ENCODE measurements at places on chromosomes 16 and 17.
A peak's percentile ranks its signal among the peaks of the same experiment; 100 is the strongest.

DNA sequence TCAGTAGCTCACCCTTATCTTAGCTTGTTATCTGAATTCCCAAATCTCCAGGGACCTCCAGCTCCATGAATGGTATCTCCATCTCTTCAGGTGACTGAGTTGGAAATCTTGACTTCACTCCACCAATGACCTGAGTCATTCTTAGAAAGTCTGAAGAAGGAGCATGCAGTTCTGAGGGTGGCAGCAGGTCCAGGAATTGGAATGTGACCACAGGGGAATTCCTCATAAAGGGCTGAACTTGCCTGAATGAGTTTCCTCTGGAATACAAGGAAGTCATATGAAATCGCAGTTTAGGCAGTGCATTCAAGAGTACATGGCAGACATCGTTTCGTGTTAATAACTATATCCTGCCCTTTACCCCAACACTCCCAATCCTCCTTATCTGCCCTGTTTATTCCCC is 12.5 kb upstream of the PYY start:
- no peak for DNase-seq

DNA sequence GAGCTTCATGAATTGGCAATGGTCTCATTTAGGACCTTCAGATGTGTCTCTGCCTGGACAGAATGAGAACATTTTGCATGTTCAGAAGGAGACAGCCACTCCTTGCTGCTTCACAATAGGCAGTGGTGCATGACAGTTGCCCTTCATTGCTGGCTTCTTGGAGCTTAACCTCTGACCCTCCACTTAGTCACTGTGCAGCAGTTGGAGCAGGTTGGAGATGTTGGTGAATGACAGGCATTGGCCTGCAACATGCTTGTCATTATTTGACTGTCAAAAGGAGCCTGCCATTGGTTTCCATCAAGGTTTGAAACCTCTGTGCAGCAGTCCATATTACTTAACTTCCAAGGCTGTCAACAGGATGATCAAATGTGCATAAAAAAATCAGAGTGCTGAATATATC is 22.7 kb downstream of the FTO start:
- DNase-seq = no peak

DNA sequence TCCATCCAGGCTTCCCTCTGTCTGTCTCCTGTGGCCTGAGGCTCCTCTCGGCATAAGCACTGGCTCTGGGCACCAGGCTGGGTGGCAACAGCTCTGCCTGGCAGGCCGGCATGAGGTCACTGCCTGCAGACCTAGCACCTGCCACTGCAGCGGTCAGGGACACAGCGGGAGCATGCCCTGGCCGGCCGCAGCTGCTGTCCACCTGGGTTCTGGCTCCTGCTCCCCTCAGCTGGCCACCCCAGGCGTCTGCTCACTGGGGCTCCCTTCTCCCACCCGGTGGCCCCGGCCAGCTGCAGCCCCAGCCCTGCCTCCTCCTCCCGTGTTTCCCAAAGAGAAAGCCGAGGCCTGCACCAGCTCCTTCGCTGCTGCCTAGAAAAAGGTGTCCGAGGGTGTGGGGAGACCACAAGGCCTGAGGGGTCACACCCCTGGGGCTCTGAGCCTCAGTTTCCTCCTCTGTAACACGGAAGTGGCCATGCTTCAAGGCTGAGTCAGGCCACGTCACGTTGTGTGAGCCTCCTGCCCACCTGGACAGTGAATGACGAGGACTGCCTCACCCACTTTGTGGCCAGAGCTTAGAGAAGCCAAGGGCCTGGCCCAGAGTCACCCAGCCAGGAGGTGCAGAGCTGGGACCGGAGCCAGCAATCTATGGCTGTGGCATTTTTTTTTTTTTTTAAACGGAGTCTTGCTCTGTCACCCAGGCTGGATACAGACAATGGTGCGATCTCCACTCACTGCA is 6.7 kb downstream of the NTHL1 start:
- DNase-seq = no peak

GRCh38 chr16:58518083-58518979 is 3.0 kb downstream of the SETD6 start:
- DNase-seq = no peak

DNA sequence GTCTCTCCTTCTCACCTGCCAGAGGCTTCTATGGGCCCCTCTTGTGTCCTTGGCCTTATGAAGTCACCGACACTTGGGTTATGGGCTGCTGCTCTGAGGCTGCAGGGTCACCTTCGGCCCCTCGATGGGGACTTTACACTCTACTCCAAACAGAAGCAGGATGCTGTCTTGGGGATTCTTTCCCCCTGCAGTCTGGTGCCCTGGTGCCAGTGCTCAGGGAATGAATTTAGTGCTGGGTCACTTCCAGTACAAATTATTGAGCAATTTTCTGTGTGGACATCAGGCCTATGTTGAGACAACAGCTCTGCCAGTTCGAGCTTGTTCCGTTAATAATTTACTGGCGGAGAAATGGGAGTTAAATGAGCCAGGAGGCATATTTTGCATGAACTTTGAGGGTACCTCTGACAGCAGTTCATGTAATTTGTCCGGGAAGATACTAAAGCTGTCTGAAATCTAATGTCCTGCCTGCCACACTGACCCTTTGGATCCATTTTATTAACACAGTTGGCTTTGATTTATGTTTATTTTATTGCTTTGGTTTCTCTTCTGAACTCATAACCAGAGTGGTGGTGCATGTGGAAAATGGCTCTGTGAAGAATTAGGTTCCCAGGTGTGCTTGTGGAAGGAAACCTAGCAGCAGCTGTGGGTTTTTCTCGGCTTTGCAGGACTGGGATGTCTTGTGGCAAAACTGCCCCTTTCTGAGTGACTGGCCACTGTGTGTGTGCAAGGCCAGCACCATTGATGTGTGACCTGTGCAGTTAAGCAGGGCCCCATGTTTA is 34.1 kb upstream of the DHX8 start:
- no peak for DNase-seq

DNA sequence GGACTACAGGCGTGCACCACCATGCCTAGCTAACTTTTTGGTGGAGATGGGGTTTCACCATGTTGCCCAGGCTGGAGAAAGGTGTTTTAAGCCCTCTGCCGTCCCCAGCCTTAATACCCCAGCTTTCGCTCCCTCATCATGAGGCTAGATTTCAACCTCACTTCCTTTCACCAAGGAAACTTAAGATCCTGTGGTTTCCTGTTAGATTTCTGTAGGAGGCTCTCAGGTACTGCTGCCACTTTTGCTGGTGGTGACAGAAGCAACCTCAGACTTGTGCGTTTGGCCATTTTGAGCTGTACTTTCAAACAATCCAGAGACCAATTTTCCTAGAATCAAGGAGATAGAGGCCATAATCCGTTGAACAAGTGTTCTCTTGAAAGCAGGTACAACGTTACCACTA is 36.2 kb downstream of the MPHOSPH6 start:
- no peak for DNase-seq

GRCh38 chr17:27496437-27496943 is 40.2 kb downstream of the KSR1 start:
- no peak for DNase-seq

DNA sequence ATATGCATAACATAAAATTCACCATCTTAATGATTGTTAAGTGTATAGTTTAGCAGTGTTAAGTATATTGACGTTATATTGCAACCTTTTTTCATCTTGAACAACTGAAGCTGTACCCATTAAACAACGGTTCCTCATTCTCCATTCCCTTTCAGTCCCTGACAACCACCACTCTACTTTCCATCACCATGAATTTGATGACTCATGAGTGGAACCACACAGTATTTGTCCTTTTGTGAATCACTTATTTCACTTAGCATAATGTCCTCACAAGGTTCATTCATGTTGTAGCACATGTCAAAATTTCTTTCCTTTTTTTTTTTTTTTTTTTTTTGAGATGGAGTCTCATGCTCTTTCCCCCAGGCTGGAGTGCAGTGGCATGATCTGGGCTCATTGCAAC is 46.0 kb downstream of the HOXB1 start:
- DNase-seq = no peak

- no peak for DNase-seq
These were observed 34.6 kb downstream of the BRIP1 start for GRCh38 chr17:61828694-61829093.

DNA sequence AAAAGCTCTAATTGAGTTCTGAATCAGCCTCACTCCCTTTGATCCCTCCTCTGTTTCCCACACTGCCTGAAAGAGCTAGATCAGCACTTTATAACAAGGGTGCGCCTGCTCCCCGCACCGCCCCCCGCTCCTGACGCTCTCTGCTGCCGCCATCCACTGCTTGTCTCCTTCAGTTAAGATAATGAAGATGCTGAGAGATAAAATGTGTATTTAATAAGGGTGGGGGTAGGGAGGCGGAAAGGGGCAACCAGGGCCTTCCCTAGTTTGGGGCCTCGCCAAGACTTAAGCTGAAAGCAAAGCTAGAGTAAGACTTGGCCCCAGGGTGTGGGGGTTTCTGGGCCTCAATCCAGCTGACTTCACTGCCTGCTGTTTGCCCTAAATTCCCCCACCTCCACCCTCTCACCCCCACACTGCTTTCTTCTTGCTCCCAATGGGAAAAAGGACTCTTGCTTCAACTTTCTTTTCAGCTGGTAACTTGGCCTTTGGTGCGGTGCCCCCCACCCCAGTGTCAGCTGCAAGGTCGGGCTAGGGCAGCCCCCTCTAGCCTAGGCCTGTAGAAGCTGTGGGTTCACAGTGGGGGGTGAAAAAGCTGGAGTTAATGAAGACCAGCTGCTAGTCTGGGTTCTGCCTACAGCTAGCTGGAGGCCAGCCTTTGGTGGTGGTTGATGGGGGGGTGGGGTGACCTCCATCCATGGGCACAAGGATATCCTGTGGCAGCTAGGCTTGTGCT is 1.8 kb upstream of the RARA start:
- no peak for DNase-seq

DNA sequence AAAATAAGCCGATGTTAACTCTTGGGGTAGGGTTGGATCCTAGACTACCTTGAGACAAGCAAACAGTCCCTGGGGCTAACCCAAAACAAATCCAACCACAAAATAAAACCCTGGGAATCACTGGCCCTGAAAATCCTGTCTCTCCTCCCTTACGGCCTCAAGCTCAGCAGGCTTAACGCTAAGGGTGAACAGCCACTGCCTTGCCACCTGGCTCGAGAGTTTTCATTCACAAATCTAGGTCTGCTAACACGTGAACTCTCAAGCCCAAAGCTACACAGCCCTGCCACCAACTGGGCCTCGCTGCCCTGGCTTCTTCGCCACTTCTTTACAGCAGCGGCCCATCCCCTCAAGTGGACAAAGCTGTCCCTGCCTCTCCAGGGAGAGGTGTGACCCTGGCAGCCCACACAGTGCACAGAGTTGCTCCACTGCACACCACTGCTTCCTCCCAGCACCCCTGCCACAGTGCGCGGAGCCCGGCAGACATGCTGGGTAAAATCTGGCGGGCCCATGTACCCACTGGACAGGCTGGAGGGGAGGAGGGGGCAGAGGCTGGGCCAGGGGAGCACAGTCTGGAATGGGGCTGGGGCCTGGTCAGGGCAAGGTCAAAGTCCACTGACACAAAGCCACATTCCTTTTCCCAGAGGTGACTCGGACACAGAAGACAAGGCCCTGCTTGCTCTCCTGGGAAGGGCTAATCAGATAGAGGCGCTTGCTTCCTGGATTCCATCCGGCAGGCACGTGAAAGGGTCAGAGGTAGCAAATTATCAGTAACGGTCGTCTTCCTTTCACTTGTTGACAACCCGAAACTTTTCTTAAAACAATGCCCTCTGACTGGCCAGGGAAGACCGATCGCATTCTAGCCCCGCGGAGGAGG is 996 bp downstream of the PCYT2 start:
- no peak for DNase-seq

DNA sequence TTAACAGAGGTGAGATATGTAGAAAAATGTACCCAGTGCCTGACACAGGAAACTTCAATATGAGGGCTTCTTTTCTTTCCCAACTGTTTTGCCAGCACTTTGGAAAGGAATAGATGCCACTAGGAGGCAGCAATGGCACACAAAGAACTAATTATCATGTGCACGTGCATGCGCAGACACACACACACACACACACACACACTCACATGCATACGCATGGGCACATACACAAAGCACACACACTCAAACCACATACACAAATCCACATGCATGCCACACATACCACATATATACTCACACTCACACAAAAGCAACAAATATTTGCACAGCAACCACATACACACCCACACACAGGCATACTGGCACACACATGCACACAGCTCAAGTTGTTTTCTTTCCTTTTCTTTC is 8.8 kb upstream of the CEP112 start:
- DNase-seq = peak; percentile 64

- no peak for DNase-seq
These were observed 6.1 kb upstream of the HNF1B start for GRCh38 chr17:37750768-37751475.

- no peak for DNase-seq
These were observed 100.5 kb downstream of the CYB561 start for GRCh38 chr17:63345611-63346010.

DNA sequence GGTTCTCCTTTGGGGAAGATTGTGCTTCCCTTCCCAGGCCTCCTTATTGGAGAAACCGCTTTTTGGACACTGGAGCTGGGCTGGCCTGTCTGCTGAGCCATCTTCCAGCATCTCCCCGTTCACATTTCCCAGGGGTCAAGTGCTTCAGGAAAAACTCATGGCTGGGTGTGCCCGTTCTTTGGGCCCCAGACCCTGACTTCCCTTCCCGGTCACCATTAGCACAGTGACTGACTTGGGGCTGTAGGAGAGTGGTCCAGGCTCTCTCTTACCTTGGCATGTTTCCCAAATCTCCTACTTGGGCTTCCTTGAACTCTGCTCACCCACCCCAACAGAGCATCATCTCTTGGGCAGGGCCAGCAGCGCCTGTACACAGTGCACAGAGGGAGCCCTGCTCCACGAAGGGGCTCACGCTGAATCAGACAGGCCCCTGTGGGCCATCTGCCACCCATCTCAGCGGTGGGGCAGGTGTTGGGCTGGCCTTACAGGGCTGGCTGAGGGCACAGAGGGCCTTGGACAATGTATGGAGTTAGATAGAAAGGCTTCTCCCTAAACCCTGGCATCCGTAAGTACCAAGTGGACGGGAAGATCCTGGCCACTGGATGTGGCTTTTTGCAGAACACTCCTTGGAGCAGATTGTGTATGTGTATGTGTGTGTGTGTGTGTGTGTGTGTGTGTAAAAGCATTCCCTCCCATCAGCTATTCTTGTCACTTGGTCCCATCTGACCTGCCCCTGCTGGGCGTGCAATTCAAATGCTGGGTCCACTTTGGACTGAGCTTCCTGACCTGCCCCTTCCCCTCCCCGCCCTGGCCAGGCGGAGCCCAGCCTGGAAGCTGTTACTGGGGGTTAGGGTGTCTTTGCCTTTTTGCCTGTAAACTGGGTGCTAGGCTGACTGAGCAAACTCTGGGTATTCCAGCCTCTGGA is 24.9 kb upstream of the CDC42EP4 start:
- DNase-seq = no peak

GRCh38 chr17:66255112-66255511 is 25.9 kb upstream of the APOH start:
- DNase-seq = no peak

- DNase-seq = no peak
These were observed 8.2 kb downstream of the TUBG2 start for GRCh38 chr17:42667088-42667951.

DNA sequence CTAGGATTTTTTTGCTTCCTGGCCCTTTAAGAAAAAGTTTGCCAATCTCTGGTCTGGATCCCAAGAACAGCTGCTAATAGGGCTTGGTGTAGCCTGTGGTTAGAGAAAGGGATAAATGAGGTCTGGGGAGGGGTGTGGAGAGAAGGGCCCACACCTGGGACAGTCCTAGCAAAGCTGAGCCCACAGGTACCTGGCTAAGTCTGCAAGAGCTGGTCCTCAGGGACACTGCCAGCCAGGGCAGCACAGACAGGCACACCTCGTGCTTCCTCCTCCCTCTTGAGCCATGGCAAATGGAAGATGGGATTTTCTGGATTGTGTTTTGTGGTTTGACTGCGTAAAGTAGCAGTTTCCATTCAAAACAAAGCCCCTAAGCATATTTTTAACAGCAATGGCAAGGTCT is 217.5 kb downstream of the SOX9 start:
- DNase-seq = no peak

Data from HFF-Myc (cell line).